ENCODE measurements at places on chromosomes 5 and 9. TPM values are rescaled to one million over a fixed set of nuclear protein-coding genes. Genes with fewer than 3 reads are reported as not detected.

GRCh38 chr5:180598316-180598701 lies 7.0 kb upstream of the SCGB3A1 start:
- DNase-seq = no peak

The SLC44A1 gene
- total RNA-seq = 3.2 TPM

DNA sequence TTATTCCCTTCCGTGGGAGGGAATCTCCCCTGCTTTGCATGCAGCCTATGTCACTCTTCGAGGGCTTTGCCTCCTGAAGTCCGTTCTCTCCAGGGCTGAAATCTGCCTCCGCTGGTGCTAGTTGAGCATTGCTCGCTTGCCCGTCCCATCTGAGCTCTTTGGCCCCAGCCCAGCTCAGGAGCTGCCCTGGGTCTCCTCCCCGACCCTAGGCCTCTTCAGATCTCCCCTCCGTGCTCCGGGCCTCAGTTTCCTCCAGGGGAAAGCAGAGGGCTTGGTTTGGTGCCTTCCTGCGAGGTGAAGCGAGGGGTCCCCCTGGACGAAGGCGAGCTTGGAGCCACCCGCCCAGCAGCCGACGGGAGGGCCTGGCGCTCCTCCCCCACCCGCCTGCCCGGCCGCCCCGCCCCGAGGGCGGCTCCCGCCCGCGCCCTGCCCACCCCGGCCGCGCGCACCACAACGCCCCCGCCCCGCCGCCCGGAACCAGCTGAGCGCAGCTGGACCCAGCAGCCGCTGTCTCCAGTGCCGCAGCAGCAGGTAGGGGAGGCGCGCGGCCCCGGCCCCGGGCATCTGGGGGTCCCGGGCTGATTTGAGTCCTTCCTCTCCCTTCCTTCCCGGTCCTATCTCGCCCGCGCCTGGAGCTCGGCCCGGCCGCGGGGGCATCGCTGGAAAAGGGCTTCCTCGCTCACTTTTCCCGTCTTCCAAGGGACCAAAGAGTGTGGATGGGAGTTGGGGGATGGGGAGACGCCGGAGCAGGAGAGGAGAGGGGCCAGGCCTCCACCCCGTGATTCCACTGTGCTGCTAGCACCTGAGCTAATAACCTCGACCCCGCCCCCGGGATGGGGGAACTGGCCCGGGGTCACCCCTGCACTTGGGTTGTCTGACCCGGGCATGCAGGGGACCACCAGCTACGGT lies at the start of gene GSN:
GSN (plus strand) TSS at position 474 of the 909 bp plus-strand sequence. CDS start 33,810 bp downstream, outside the sequence.
- peak; percentile 89 for DNase-seq

DNA sequence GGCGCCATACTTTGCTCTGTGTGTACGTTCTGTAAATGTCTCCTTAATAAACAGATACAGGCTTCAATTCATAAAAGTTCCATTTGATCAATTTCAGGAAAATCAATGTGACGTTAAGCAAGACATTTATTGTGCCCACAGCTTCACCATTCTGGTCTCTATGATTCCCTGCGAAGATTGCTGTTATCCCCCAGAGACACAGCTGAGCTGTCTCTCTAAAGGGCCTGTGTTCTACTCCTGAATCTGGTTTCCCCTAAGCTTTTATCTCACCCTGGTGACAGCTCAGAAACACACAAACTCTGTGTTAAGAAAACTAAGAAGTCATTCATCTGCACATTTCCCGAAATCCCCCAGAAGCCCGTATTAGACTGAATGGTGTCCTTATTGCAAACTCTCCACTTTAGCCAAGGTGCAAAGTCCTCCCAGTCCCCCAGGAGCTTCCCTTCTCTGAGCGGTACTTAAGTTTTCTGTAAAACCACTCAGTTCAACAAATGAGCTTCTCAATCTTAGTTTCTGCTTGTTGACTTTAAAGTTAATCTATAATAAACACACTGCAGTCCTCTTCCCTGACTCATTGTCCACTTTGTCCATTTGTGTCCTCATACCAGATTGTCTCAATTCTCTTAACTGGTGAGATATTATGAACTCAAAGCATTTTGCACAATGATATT lies 1.4 kb upstream of the C5orf15 start:
- peak; percentile 66 for DNase-seq

The SLC2A6 gene
- total RNA-seq = 32.0 TPM

The C5orf47 gene
- not detected for total RNA-seq

The PSD2 gene
- total RNA-seq = not detected

GRCh38 chr9:133950629-133951111 lies 41.5 kb downstream of the VAV2 start:
- no peak for DNase-seq

GRCh38 chr9:21244836-21245235 lies 5.0 kb upstream of the IFNA14 start:
- peak; percentile 34 for DNase-seq
